NCI-H1694 treated with DMSO at 0.1 percent for 48 hours (cell line): ENCODE measurements at places on chromosomes 1 and 21.

- DNase-seq, result no peak
These were observed 10.8 kb downstream of the NGF start for GRCh38 chr1:115327270-115327669.

- DNase-seq, result no peak
These were observed 134.6 kb upstream of the RUNX3 start for GRCh38 chr1:25064465-25065240.

DNA sequence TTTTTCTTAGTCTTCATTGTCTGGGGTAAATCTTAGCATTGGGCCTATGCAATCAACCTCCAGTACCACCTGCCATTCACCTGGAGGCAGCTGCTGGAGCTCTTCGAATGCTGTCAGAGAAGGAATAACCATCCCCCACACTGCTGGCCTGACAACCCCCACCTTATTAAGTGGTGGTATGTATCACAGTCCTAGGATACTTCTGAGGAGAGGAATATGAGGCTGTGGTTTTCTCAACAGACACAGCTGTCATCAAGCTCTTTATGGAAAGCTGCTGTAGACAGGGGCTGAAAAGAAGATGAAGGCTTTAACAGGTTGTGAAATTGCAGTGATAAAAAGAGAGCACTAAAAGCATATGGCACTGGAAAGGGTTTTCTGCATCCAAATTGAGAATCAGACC is 61.7 kb downstream of the TSEN15 start:
- DNase-seq, result no peak

- DNase-seq, result no peak
These were observed 30.2 kb upstream of the ATP5PO start for GRCh38 chr21:33945652-33946270.

DNA sequence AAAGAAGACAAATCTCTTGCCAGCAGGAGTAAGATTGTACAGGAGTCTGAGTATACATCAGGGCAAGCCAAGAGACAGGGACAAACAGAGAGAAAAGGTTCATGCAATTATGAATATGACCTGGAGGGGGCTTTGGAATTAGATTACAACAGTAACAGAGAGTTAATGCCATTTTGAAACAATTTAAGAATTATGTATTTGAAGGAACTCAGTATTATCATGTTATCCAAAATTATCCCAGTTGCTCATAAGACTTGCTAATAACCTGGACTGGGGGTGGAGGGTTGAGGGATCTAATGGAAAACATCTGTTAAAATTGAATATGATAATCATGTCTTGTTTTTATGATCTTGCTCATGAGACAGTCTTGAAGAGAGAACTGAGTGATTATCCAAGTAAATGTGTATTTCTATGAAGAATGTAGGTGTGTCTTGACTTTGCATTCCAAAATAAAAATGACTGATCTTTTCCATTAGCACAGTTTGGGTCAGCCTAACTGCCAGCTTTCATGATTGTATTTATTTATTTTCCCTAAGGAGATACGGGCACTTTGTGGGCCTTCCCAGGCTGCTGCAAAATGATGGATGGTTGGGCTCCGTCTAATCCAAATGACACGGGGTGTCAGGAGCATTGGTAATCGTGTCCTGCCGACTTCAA is 117.7 kb downstream of the ERG start:
- DNase-seq, result no peak

DNA sequence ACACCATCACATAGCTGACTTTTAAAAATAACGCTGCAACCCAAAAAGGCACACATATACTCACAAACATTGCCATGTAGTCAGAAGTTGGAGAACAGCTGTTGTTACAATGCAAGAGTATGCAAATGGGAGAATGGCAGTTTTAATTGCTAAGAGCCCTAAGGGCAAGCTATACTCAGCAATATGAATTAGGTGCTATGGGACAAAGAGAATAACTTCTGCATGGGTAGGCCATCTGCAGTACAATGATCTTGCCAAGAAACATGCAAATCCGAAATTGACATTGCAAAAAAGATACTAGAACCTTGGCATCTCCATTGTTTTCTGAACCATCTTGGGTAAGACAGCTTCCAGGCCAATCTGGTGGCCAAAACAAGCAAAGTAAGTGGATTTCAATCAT is 697.8 kb downstream of the LRRIQ3 start:
- no peak for DNase-seq

DNA sequence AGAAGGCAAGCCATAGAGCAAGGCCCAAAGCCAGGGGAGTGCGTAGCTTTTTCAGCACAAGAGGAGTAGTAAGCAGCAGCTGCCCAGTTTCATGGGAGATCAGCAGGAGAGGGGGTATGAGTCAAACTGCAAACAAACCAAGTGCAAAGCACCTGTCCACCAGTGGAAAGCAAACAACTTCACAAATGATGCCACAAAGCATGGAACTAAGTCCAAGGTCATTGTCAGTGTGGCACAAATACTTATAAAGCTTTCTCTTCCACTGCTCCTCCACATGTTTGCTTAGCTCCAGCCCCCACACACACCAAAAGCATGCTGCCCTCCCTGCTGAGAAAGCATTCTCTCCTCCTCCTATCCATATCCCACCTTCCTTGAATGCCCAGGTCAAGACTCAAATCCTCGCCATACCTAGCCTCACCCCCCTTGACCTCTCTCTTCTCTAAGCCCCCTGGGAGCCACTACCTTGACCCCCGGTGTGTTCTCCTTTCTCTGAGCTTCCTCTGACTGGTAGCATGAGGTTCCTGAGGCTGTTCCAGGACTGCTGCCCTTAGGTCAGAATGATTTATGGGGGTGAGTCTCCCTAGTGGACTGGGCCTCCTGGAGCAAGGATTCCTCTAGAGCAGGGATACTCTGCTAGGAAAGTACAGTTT is 70.4 kb downstream of the DMAP1 start:
- DNase-seq, result no peak

DNA sequence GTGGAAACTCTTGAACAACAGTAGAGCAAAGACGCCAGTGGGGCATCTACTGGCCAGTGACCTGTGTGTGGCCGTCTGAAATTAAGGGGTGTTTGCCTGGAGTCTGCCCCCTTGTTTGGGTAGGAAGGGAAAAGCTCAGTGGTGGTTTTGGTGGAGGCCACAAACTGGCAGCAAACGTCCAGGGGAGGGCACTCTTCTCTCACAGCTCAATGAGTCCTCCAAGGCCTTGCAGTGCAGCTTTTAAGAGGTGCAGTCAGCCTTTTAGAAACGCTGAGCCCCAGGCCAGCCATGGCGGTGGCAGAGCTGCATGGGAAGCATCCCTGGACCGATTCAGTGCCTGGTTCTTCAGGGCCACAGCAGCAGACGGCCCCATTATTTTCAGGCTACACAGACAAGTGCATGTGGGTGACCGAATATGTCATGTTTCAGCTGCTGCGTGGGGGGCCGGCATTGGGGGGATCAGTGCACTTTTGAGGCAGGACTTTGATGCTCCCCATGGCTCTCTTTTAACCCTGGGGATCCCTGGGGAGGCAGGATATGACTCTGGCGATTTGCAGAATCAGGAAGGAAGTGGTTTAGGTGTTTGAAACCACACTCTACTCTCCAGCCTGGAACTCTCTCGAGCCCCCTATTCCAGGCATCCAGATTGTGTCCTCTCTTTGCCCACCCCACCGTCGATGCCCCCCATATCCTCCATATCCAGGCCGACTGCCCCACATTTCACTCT is 414.0 kb downstream of the PRDM2 start:
- peak; percentile 50 for DNase-seq

DNA sequence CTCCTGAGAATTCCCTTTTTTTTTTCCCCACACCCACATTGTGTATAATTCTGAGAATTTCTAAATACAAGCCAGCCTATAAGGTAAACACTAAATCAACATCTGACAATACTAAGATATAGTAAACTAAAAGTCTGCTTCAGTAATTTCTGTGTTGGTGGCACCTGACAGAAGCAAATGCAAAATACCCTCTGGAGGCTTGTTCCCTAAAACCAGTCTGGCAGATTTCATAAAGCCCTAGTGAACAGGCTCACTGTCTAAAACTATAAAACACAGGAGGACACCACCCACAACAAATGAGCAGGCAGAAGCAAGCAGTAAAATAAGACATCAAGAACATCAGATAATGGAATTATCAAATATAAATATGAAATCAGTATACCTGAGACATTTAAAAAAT is 11.5 kb downstream of the TRIM33 start:
- no peak for DNase-seq

DNA sequence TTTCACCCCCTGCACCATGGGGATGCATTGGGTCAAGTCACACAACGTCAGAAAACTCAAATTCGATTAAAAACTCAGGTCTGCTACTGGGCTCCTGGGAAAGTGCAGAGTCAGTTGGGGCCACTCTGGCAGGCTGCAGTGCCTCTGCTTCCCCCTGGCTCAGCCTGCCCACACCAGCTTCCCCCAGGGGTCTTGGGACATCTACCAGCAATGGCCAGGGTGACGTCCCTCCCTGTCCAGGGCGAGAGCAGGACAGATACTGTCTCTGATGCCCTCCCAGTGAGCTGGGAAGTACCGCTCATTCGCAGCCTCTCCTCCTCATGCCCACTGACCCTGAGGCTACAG is 106.2 kb upstream of the COL6A1 start:
- no peak for DNase-seq

GRCh38 chr1:220326578-220326977 is 54.3 kb upstream of the RAB3GAP2 start:
- no peak for DNase-seq

- DNase-seq, result peak; percentile 75
These were observed 251.0 kb downstream of the RHOU start for GRCh38 chr1:228986093-228986904.

- no peak for DNase-seq
These were observed 11.1 kb downstream of the TNNI3K start for GRCh38 chr1:74246315-74246714.

GRCh38 chr21:34332347-34332746 is 31.5 kb upstream of the KCNE2 start:
- no peak for DNase-seq

DNA sequence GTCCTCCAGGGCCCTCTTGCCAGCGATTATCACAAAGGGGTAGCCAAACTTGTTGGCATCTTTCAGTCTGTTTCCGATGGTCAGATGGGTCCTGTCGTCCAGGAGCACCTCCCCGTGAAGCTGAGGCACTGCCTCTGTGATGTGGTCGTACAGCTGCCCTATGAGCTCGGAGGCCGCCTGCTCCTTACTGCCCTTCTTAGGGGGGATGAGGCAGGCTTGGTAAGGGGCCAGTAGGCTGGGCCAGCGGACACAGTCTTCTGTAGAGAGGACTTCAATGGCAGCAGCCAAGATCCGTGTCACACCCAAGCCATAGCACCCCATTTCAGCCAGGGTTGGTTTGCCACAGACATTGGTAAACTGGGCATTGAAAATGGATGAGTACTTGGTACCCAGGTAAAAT is 6.5 kb downstream of the PARS2 start:
- no peak for DNase-seq

DNA sequence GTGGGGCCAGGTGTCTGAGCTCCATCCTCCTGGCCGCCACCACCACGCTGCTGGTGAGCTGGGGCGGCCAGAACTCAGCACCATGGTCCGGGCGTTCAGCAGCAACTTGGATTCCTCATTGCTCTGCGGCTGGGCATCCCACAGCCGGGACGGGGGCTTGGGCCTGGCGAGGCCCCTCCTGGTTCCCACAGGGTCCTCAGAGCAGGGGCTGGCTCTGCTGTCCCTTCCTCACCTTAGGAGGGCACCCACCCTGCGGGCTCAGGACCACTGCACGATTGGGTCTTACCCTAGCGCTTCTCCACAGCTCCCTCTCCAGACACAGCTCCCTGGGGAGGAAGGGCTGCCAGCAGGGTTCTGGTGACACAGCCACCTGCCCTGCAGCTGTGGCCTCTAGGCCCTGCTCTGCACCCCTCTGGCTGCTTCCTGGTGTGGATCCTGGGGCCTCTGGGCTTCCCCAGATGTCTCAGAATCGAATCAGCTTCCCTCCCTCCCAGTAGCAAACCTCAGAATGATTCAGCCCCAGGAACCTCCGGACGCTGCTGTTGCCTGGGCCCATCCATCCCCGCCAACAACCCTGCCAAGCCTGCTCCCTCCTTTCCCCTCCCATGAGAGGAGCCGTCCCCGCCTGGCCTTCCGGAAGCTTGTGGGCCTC is 25.0 kb downstream of the CRYAA start:
- DNase-seq, result no peak

- DNase-seq, result no peak
These were observed 148.1 kb downstream of the NRIP1 start for GRCh38 chr21:14916676-14917141.

GRCh38 chr1:41682845-41683625 is 198.6 kb upstream of the EDN2 start:
- no peak for DNase-seq

DNA sequence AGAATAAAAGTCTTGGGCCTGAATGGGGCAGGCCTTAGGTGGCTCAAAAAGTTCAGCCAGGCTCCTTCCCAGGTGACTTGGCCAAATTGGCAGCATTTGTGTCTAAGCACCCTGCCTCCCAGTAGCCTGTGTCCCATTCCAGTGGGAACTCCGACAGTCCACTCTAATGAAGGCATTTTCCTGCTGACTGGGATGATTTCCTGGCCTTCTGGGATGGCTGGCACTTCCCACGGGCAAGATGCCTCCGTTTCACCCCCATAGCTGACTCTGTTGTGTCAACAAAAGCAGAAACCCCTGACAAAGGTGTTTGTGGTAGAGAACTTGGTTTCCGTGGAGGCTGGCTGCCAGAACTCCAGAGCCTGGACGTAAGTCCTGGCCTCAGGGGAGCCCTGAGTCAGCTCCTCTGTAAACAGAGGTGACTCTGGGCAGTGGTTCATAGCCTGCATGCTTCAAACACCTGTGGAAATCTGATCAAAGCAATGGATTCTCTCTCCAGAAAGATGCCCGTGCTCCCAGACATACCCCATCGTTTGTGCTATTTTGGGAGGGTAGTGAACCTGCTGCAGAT is 36.6 kb downstream of the WNT3A start:
- no peak for DNase-seq

- no peak for DNase-seq
These were observed 17.9 kb downstream of the ATP5PO start for GRCh38 chr21:33897739-33898138.

DNA sequence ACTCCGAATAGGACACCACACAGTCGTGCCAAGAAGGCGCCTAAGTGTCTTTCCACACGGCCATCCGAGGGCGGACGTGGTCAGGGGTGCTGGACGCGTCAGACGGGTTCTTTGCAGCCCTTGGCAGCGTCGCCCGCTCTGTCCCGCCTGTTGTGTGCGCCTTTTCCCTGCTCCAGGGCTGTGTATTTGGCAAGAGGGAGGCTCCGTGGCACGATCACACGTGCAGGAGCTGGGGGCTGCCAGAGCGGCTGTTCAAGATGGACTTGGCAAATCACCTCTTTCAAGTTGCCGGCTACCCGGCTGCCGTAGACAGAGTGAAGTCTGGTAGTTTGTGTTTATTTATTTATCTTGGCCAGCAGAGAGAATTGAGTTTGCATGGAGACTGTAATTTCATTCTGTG is 31.9 kb downstream of the PRKCZ start:
- DNase-seq, result no peak

DNA sequence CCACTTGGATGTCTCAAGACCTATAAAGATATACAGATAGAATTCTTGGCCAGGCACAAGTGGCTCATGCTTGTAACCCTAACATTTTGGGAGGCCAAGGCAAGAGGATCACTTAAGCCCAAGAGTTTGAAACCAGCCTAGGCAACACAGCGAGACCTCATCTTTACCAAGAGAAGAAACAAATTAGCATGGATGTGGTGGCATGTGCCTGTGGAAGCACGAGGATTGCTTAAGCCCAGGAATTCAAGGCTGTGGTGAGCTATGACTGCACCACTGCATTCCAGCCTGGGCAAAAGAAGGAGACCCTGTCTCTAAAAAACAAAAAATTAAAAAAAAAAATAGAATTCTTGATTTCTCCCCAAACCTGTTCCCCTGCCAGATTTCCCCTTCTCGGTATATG is 8.3 kb downstream of the ASAP3 start:
- DNase-seq, result no peak

GRCh38 chr1:26745191-26745590 is 42.6 kb upstream of the PIGV start:
- DNase-seq, result no peak

GRCh38 chr1:28516518-28516956 is 10.7 kb downstream of the RCC1 start:
- no peak for DNase-seq
